ENCODE measurements at places on chromosomes 7 and 10. TPM values are rescaled to one million over a fixed set of nuclear protein-coding genes. Genes with fewer than 3 reads are reported as not detected.

Gene AGAP9
- total RNA-seq = 3.6 TPM

GRCh38 chr10:118783776-118784545 is 29.2 kb upstream of the CACUL1 start:
- no peak for DNase-seq

- no peak for DNase-seq
These were observed 158.8 kb upstream of the INHBA start for GRCh38 chr7:41861642-41862041.

GRCh38 chr7:35839860-35840854 is 39.3 kb downstream of the SEPTIN7 start:
- no peak for DNase-seq

- no peak for DNase-seq
These were observed 342.1 kb downstream of the BMPER start for GRCh38 chr7:34247468-34247867.

GRCh38 chr7:115008465-115009114 is 86.7 kb downstream of the MDFIC start:
- peak; percentile 20 for DNase-seq

DNA sequence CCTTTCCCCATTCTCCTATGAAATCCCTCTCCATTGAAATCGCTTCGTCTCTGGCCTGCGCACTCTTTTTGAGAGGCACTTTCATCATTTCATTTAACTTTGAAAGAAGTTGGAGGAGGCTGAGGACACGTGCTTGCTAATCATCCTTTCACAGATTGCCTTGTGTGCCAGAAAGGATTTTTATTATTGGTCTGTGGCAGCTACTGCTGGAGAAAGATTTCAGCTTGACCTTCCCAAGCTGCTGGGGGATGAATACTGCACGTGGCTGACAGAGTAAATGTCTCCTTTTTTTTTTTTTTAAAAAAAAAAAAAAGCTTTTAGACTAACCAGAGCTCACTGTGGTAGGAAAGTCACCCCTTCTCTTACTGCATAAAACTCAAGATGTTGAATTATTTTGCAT is 44.2 kb upstream of the KCNIP2 start:
- no peak for DNase-seq

DNA sequence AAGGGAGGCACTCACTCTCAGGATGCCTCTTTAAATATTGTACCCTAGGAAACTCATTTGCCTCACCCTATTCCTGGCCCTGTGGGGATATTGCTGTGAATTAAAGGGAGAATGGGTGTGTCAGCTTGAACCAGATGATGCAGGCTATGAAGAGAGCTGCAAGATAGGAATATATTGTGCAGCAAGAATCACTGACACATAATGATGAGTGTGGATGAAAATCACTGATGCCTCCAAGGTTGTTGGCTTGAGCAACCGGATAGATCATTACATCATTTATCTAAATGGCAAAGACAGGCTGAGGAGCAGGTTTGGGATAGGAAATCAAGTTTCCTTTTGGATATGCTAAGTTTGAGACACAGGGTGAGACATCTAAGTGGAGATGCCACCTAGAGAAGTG is 6.2 kb downstream of the SLC26A4 start:
- no peak for DNase-seq

Gene OR2A1
- not detected for total RNA-seq

DNA sequence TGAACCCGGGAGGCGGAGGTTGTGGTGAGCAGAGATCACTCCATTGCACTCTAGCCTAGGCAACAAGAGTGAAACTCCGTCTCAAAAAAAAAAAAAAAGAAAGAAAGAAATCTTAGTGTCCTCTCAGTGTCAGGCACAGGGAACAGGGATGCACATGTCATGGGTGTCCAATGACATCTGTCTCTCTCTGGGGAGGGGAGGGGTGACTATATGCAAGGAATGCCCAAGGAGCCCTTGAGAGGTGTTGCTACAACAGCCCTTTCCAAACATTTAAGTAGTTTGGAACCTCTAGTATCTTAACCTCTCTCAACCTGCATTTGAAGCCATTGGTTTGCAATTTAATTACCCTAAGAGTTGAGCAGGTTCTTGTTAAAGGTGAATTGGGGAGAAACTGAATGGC is 28.9 kb downstream of the PDLIM1 start:
- DNase-seq = no peak

DNA sequence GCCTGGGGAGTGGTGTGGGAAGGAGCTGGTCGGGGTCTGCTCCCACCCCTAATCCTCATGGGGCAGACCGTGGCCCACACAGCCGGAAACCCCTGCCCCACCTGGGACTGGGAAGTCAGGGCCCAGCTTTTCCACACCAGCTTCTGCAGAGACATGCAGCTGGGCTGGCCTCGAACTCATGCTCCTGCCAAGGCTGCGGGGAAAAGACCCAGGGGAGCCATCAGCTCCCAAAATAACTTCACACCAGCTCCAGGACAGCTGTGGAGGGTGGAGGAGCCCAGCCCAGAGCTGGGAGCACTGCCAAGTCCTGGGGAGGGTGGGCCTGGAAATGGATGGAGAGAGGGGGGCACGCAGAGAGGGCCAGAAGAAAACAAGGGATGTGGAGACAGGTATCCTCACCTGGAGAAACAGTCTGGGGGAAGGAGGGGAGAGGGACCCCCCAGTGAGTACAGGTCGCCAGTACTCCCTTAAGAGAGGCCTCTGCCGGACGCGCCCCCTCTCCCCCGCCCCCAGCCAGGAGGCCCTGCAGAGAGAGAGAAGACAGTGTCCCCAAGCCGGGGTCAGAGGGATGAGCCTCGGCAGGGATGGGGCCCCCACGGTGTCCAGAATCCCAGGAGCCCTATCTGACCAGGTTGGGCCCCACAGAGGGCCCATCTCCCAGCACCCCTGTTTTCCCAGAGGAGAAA is 11.5 kb upstream of the GRIFIN start:
- DNase-seq = no peak

Measured in activated CD8-positive, alpha-beta T cell treated with anti-CD3 and anti-CD28 coated beads for 36 hours (primary cell).